ENCODE measurements at places on chromosomes 1 and 21. TPM values are rescaled to one million over a fixed set of nuclear protein-coding genes. Genes with fewer than 3 reads are reported as not detected.

ADGRL4 gene
- total RNA-seq, result 10.6 TPM

DNA sequence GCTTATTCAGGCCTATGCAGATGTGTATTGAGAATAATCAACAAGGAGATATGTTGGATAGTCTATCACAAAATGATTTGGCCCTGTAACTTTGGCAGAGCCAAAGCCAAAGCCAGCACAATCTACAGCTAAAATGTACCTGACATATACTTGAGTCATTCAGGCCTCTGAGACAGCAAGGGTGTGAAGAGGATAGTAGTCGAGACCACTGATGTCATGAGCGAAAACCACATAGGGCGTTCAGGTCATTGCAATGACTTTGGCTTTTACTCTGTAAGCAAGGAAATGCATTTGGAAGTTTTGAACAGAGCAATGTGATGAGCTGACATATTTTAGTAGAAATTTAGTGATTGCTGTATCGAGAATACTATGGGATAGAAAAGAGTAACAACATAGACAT, 579.6 kb downstream of the AMY1C start:
- DNase-seq, result no peak

DNA sequence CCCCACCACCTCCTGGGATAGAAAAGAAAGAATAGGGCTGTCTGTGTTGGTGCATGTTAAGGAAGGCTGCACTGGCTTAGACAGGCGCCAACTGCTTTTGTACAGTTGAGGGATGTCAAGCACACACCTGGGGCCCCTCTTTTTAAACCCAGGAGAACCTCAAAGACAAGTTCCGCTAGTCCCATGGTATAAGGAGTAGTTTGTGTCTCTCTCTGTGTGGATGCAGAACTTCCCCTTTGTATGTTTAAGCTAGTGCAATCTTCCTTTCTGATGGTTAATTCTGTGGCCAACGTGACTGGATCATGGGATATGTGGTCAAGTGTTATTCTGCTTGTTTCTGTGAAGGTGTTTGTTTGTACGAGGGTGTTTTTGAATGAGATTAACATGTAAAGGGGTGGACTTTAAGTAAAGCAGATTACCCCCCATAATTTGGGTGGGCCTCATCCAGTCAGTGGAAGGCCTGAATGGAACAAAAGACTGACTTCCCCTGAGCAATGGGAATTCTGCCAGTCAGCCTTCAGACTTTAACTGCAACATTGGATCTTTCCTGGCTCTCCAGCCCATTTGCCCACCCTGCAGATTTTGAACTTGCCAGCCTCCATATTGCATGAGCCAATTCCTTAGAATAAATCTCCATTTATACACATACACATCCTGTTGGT, 9.5 kb upstream of the DUSP10 start:
- no peak for DNase-seq

LCE3E gene
- not detected for total RNA-seq

DNA sequence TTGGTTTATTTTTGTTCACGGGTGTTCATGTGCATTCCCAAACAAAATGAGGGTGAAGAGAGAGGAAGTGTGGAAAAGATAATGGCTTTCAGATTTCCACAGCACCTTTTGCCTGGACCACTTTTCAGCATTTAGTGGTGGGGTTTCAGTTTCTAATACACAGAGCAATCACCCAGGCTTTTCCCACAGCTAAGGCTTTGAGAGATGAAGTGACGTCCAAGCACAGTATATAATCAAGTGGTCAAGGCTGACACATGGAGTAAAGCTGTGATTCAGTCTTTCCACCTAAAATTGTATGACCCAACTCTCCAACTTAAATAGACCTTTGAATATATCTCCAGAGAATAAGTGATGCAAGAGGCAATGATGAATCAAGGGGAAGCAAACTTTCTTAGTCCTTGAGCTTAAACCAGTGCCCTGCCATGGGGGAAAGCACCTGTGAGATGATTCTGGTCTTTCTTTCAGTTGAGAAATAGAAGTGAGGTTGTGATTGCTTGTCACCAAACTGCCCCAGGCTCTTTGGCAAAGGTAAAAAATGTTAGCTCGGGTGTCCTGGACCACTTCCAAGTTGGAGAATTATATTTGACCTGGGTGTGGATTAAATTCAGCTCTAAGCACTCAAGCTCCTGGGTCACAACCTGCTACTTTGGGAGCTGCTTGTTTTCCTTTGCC, 2.4 kb upstream of the PIK3R3 start:
- peak; percentile 88 for DNase-seq

UBAP2L gene
- 73.0 TPM for total RNA-seq

DNA sequence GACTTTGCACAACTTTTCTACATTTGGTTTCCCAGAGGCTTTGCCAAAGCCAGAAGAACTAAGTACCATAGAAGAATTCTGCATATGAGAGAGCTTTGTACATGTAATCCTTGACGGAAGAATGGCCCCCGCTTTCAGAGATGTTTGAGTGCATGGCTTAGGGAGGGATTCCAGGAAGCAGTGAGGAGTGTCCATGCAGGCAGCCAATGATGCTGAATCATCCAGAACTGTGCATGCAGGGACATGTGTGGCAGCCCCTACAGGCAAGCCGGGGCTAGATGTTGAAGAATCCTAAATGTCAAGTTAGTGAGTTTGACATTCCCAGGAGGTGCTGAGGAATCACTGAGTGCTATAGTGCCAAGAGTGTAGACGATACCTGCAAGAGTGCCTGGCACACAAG, 9.9 kb upstream of the HAO2 start:
- DNase-seq, result peak; percentile 60

GRCh38 chr21:44555200-44555875, 3.3 kb downstream of the KRTAP10-3 start:
- no peak for DNase-seq

- peak; percentile 32 for DNase-seq
Measured at GRCh38 chr1:218705391-218705790, 360.3 kb downstream of the TGFB2 start.

DNA sequence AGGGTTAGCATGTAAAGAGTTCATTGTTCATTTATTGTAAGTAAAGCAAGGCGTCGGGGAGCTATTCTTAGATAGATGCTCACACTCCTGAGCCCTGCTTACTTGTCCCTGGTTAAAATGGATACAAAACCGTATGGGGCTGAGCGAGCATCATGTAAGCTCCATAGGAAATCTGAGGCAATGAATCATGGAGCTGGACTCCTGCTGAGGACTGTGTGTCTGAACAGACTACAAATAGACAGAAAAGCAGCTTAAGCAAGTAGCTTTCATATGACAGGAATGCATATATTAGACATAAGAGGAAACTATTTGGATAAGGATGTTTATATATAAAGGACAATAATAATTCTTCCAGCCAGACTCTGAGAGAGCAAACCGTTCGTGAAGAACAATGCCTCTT, 604.9 kb upstream of the PTBP2 start:
- no peak for DNase-seq

DNA sequence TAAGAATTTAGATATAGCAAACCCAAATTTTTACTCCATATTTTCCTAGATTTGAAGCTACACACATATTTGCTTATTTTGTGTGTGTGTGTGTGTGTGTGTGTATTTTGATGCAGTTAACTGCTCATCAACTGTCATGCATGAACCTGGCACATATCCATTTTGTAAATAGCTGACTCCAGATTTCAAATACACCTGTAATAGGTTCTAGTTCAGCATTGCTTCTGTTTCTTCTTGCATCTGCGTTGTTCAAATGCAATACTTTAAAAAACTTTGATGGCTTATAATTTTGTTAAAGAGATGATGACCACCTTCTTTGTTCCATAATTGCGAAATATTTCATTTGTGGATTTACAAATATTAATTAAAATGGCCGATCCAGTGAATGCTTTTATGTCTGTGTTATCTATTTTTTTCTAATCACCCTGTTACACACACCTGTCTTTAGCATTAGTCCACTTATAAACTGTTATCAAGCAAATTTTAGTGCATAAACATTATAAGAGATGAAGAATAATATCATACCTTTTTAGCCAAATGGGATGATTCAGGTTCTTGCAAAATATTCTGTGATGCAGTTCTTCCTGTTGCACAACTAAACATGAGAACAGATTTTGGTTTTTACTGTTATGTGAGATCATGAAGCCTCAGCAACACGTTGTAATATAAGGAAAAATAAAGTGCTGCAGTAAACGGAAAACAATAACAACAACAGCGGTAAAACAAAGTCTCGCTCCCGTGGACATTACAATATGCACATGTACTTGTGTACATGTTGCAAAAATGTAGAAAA, 12.7 kb upstream of the S100A11 start:
- peak; percentile 88 for DNase-seq

- DNase-seq, result no peak
Measured at GRCh38 chr1:84988588-84988987, 8.3 kb downstream of the MCOLN2 start.

- no peak for DNase-seq
Measured at GRCh38 chr1:46522969-46523320, 28.5 kb downstream of the KNCN start.

NES gene
- total RNA-seq, result 23.0 TPM

HHAT gene
- total RNA-seq, result 1.9 TPM

UBXN10 gene
- not detected for total RNA-seq

- no peak for DNase-seq
Measured at GRCh38 chr21:26936641-26937040, 30.2 kb downstream of the ADAMTS5 start.
